CD4-positive, alpha-beta T cell treated with Interleukin-17A for 4 hours (primary cell): ENCODE measurements at places on chromosomes 4 and X.

DNA sequence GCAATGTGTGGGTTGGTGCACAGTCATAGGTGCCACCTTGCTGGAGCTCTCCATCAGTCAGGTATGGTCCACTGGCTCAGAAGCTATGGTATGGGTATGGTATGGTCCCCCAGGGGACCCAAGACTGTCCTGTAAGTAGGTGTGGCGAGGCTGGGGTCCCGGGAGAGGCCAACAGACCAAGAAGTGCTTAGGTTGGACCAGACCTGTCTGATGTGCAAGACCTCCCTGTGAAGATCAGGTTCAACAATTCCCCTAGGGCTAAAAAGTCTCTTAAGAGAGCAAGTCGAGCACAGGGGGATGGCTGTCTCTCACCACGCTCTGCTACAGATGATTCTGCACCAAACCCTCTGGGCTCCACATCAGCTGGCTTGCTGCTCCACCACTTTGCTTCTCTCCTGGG, 1145.0 kb downstream of the RPA4 start:
- DNase-seq = no peak

DNA sequence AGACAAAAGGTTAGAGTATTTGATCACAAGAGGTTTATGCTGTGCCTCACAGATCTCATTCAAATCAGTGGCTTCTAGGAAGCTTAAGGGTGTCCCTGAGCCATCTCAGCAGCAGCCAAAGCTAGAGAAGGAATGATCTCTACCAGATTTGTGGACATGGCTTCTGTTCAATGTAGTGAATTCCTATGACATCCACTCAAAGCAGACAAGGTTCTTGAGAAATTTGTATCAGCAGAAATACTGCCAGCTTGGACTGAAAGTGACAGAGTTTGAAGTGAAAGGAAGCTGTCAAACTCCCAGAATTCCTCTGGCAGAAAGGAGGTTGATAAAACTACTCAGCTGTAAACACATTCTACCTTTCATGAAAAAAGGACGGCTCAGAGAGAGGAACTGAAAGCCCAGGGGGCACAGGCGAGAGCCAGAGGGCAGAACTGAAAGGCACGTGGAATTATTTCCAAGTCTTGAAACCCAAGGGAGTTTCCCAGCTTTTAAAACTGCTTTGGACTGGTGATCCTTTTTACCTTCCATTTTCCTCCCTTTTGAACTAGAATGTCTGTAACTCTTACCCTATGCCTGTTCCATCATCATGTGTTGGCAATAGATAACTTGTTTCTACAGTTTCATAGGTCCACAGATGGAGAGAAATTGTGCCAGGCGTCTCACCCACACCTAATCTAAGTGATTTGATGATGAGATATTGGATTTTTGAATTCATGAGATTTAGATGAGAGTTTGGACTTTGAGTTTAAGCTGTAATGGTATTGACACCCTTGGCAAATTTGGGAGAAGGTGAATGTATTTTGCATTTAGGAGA, 14.5 kb upstream of the MED14 start:
- no peak for DNase-seq

GRCh38 chrX:17036171-17036961, 89.9 kb downstream of the REPS2 start:
- no peak for DNase-seq

DNA sequence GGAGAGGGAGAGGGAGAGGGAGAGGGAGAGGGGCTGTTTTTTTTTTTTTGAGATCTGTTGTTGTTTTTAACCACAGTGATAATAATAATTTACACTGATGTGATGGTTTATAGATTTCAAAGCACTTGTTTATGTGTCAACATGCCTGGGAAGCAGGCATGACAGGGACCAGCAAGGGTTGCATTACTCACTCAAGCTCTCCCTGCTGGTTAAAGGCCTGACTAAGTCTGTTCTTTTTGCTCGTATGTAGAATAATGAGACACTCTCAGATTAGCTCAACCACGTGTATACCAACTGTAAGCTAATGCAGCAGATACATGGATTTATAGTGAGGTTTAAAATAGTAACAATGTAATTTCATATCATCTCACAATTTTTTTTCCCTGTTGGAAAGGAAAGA, 134.6 kb upstream of the BOD1L1 start:
- DNase-seq = no peak

DNA sequence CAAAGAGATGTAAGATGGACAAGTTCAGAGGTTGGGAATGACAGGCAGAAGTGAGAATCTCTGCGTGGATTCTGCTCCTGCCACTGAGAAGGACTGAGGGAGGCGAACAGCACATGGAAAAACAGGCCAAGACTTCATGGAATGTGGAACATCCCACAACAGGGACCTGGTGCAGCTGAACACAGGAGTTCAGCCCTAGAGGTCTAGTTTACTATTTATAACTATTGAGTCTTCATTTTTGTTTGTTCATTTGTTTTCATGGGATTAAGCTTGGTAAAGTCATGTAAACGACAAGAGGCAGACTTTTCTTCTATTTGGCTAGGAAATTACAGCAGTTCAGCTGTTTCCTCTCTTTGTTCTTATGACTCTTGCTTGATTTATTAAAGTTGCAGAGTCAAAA, 234.5 kb downstream of the MAML3 start:
- no peak for DNase-seq

DNA sequence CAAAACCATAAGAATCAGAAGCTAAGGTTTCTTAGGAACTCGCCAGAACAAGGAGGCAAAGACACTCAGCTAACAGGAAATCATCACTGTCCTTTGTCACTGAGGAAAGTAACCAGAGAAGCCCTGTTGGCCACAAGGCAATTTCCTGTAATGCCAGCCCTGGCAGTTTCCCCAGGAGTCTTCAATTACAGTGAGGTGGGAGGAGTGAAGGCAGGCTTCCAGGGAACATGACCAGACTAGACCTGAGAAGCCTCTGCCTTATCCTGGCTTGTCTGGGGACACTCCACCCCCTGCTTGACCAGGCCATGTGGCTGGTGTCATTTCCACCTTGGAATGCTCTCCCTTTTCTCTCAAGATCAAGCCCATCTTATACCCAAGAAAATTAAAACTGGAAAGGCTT, 125.3 kb downstream of the COL4A6 start:
- DNase-seq = no peak

DNA sequence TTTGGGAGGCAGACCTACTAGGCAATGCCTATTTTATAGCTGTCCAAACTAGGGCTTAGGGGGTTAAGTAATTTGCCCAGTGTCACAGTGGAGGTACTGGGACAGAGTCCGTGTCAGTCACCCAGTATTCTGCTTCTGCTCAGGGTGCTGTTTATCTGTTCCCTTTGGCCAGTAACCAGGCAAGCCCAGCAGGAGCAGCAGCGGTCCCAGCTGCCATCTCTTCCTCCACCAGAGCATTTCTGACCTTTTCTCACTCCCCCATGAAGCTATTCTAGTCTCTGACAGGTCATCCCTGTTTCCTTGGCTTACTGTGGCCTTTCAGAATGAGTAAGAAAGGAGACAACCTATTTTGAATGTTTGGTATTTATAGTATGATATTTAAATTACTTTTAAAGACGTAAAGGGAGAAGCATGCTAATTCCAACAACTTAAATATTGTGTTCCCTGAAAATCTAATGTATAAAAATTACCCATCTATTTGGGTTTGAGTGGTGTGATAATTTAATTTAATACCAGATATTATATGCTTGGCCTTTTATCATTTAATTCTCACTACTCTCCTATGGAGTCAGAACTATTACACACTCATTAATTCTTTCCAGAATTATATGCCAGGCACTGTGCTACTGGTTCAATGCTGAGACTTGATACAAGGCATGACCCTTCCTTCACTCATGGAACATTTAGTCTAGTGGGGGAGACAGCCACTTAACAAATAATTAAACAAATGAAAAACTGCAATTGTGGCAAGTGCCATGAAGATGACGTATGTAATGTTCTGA, 60.6 kb downstream of the RPS6KA3 start:
- DNase-seq = no peak

DNA sequence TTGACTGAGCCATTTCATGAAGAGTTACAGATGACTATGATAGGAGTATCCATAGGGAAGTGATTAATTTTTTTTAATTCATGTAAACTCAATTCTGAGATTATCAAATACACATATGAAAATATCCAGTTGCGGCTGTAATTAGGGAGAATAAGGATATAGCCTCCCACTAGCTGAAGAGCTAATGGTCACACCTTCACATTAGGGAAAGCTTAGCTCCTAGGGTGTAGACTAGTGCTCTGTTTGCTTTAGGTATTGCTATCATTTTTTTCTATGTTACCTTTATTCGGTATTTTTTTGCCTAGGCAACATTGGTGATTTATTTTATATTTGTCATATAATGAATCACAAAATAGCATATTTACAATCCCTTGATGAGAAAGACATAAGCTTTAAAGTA, 39.6 kb upstream of the EPGN start:
- no peak for DNase-seq

DNA sequence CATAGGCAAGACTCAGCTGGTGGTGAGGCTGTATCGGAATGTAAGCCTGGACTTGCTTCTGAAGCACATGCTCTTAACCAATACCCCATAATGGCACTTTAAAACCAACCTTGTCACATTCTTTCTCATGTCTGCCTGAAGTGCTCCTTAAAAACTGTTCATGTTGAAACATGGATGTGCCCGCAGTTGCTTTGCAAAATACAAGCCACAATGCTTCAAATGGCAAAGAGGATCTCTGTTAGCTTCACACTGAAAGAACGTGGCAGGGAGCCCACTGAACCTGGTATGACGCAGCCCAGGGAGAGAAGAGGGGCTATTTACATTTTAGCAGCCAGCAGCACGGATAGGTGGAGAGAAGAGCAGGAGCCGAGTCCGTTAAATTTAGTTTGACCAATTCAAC, 29.3 kb downstream of the SOD3 start:
- DNase-seq = no peak

- no peak for DNase-seq
Measured at GRCh38 chr4:91916219-91916618, 387.5 kb upstream of the GRID2 start.

- no peak for DNase-seq
Measured at GRCh38 chr4:1169171-1169671, 3.2 kb downstream of the SPON2 start.

GRCh38 chr4:76954489-76954888, 4.9 kb downstream of the SEPTIN11 start:
- no peak for DNase-seq

- DNase-seq = no peak
Measured at GRCh38 chrX:137432609-137433008, 133.3 kb upstream of the ZIC3 start.

- no peak for DNase-seq
Measured at GRCh38 chr4:159483782-159484741, 381.2 kb downstream of the RAPGEF2 start.

GRCh38 chr4:155252327-155252726, 43.9 kb downstream of the NPY2R start:
- no peak for DNase-seq

- DNase-seq = no peak
Measured at GRCh38 chr4:96912716-96913115, 1072.8 kb downstream of the PDHA2 start.

DNA sequence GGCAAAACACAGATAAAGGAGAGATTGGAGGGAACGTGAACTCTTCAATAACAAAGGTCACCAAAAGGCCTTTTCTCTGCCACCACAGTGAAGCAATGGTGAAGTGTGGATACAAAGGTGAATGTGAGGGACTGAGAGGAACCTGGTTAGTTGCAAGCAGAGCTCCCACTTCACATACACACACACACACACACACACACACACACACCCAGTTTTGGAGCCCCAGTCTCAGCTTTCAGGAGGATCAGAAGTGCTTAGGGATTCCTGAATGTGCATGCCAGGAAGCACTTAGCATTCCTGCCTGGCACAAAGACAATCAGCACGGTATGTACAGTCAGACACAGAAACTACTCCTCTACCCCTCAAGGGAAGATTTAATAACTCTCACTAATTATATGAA, 71.5 kb downstream of the ARHGEF9 start:
- no peak for DNase-seq

DNA sequence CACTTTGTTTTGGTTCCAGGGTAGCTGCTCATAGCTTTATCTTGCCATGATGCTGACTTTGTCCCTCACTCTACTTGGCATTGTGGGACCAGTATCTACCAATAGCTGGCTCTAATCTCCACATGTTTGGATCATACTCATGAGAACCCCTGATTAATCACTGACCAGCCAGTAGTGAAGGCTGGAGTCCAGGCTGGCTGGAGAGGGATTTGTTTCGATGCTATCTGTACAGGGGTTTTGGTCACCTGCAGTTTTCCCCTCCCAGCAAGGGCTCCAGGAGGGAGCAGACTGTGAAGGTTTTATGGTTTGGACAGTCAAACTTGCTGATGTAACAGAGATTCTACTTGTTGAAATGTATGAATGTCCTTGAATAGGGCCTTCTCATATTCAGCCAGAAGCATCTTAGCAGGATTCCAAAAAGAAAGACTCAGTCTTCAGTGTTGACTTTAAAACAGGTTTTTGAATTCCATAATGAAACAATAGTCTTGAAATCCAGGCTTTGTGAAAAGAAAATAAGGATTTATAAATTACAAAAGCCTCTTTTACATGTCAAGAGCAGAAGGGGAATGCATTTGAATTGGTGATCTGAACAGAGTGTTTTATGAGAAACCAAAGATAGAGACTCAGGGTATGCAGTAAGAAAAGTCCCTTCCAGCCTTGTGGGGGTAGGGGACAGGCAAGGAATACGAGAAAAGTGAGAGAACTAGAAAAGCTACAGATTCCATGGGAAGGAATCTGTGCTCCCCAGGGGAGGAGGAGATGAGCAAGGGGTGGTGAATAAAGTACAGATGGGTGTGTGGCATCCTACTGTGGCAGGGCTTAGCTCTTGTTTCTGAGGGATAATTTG, 103.1 kb upstream of the SHISA3 start:
- no peak for DNase-seq

- DNase-seq = no peak
Measured at GRCh38 chr4:18930487-18930886, 908.9 kb upstream of the LCORL start.

GRCh38 chrX:42237956-42238355, 314.6 kb upstream of the CASK start:
- no peak for DNase-seq

- DNase-seq = peak; percentile 26
Measured at GRCh38 chrX:39331082-39331704, 529.9 kb downstream of the MID1IP1 start.
